Stimulated activated CD8-positive, alpha-beta memory T cell treated with anti-CD3 and anti-CD28 coated beads, Interleukin-12 subunit alpha, Interleukin-12 subunit beta, amount 100 ng/mL, for 1 hour (primary cell): ENCODE measurements at places on chromosomes 13 and 19.

DNA sequence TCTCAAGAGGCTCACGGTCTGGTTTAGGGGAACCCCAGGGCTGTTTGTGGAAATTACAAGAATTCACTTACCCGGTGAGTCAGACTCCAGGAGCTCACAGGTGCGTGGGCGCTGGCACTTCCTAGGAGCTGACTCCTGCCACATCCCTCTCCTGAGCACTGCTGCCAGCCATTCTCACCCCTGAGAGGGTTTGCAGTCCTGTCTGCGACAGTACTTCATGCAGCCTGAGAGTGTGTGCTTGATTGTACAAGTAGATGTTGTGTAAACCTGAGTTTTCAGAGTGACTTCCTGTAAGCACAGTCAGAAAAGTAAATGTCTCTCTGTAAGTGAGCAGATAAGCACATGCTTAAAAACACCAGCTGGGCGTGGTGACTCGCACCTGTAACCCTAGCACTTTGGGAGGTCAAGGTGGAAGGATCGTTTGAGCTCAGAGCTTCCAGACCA is 8.1 kb downstream of the MRPL4 start:
- DNase-seq: no peak

- DNase-seq: no peak
Observed at GRCh38 chr13:113420833-113421600, 32.3 kb downstream of the ADPRHL1 start.

DNA sequence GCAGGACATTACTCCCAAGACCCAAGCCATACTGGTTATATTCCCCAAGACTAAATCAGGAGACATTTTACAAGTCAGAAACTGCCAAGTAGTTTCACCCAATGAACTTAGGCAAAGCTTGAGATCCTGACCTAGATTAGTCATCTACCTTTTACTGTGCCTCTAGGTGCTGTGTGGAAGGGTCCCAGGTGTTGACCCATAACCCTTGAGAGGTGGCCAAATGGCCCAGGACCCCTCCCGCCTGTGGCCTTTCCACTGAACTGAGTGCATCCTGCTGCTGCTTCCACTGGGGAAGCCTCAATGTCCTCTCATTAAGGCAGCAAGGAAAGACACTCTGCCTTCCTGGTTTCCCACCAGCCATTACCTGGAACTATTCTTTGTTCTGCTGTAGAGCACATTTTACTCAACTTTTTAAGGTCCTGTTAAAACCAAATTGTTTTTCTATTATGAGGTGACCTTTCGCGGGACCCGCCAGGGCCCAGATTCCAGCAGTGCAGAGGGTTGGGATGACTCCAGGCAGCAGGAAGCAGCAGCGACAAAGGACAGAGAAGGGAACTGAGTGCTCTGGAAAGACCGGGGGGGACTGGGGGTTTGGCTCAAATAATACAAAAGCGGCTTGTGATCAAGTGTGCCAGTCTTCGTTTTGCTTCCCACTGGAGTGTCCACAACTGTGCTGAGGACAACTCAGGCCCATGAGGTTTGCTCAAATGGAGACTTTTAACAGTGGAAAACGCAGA is 27.1 kb downstream of the ANKRD10 start:
- no peak for DNase-seq

GRCh38 chr13:75383064-75383715 is 98.8 kb downstream of the TBC1D4 start:
- no peak for DNase-seq

DNA sequence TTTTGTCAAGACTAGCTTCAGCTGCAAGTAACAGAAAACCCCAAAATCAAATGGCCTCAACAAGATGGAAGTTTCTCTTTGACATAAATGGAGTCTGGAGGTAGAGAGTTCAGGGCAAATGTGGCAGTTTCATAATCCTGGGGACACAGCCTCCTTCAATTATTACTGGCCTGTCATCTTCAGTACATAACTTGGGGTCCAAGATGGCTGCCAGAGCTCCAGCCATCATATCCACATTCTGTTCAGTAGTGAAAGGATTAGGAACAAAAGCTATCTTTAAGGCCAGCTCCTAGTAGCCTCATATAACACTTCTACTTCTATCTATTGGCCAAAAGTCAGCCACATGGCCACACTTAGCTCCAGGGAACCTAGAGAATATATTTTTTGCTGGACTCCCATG is 15.0 kb upstream of the IGSF23 start:
- DNase-seq: no peak

- no peak for DNase-seq
Observed at GRCh38 chr19:35303357-35303915, 11.5 kb downstream of the MAG start.

- DNase-seq: no peak
Observed at GRCh38 chr13:90769387-90769786, 578.1 kb upstream of the MIR17HG start.

DNA sequence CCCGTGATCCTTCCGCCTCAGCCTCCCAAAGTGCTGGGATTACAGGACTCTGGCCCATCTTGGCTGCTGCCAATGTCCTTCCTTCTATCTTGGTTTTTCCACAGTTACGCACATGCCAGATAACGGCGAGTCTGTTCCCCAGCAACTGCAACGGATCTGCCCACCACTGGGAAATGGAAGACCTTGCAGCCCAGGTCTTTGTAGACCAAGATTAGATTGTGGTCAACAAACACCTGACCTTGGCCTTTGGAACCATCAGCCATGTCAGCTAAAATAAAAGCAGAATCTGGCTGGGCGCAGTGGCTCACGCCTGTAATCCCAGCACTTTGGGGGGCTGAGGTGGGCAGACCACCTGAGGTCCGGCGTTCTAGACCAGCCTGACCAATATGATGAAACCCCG is 10.4 kb upstream of the LDLR start:
- no peak for DNase-seq

GRCh38 chr19:5914946-5915781 is 1.1 kb downstream of the CAPS start:
- DNase-seq: no peak

DNA sequence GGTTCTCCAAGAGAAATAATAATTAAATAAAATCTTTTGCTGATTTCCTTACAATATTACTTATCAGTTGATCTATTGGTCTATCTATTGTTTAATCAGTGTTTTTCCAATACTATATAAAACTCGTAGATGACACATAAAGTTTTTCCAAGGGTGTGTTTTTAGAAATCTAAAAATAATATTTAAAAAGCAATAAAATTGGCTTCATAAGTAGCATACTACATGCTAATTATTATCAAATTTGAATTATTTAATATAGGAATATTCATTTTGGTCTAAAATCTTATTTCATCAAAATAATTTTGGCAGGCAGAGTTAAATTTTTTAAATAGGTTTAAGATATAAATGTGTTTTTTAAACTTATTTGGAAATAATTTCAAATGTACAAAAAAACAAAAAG is 49.4 kb upstream of the MIR17HG start:
- DNase-seq: no peak

- DNase-seq: no peak
Observed at GRCh38 chr13:36313047-36313969, 15.7 kb upstream of the CCDC169 start.

DNA sequence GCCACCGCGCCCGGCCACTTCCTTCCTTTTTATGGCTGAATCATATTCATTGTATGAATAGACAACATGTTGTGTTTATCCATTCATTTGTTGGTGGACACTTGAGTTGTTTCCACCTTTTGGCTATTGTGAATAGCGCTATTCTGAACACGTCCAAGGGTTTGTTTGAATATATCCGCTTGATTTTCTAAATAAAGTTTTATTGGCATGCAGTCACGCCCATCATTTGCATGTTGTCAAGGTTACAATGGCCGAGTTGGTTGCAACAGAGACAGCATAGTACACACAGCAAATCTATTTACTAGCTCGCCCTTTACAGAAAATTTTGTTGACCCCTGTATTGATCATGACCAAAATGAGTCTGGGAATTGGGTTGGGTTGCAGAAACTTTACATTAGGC is 43.5 kb downstream of the COLGALT1 start:
- no peak for DNase-seq

- DNase-seq: no peak
Observed at GRCh38 chr13:37905736-37906135, 36.2 kb upstream of the TRPC4 start.

- no peak for DNase-seq
Observed at GRCh38 chr19:35755550-35756376, 1.1 kb downstream of the HSPB6 start.

DNA sequence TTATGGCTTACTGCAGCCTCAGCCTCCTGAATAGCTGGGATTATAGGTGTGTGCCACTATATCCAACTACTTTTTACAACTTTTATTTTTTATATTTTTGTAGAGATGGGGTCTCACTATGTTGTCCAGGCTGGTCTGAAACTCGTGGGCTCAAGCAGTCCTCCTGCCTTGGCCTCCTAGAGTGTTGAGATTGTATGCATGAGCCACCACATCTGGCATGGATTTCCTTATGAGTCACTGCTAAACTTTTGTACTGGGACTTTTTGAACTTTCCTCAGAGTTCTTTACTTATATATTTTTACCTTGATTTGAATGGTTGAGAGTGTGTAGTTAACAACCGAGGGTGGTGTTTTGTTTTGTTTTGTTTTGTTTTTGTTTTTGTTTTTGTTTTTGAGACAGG is 33.4 kb downstream of the DNAJC3 start:
- DNase-seq: no peak

- no peak for DNase-seq
Observed at GRCh38 chr19:19081642-19082151, 17.9 kb downstream of the SLC25A42 start.

- DNase-seq: no peak
Observed at GRCh38 chr13:22455036-22455435, 725.7 kb upstream of the SGCG start.

DNA sequence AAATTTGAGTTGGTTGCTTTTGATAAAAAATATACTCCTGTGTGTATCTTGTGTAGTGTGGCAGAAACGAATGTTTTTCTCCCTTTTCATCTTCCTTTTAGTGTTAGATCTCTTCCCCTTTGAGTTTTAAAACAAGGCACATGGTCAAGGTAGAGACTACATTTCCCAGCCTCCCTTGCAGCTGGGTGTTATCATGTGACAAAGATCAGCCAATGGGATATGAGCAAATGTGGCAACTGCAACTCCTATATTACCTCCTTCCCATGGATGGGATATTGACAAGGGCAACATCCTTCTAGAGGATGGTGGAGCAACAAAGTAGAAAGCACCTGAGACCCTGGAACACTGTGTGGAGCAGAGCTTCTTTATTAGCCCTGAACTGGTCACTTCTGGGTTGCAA is 42.4 kb downstream of the ADGRE3 start:
- no peak for DNase-seq

DNA sequence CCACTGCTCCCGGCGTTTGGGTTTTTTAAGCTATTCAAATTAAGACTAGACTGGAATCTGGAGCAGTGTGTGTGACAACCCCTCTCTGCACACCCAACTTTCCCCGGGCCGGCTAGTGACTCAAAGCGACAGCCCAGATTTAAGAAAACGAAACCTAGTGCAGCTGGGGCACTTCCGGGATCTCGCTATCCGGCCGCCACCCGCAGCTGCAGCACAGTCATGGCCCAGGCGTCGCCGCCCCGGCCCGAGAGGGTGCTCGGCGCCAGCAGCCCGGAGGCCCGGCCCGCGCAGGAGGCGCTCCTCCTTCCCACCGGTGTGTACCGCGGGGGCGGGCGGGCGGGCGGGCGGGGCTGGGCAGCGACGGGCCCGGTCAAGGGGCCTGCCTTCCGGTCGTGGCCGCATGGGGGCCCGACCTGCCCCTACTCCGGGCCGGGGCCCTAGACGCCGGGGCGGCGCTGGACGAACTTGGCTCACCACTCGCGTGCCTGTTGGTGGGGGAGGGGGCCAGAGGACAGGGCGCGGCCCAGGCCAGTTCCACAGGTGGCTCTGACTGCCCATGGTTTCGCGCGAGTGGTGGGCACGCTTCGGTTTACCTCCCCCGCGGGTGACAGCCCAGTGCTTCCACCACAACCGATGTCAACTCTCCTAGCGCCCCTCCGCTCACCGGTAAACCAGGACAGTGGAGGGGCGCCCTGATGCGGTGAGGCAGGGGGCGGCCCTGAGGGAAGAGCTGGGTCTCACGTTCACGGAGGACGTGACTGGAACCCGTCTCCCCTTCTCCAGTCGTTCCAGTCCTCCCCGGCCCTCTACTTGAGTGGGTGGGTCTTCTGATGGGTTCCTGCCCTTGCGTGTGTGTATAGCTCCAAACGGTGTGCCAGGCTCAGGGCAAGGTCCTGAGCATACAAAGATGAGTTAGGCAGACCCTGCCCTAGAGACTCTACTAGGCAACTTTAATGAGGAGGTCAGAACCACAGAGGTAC is at the start of gene PHF11:
Gene PHF11 (plus strand): TSS at position 171 of the 980 bp plus-strand sequence. CDS start 49 bp downstream, at position 220.
- peak; percentile 73 for DNase-seq

- no peak for DNase-seq
Observed at GRCh38 chr13:113897161-113897560, 33.3 kb upstream of the GAS6 start.

DNA sequence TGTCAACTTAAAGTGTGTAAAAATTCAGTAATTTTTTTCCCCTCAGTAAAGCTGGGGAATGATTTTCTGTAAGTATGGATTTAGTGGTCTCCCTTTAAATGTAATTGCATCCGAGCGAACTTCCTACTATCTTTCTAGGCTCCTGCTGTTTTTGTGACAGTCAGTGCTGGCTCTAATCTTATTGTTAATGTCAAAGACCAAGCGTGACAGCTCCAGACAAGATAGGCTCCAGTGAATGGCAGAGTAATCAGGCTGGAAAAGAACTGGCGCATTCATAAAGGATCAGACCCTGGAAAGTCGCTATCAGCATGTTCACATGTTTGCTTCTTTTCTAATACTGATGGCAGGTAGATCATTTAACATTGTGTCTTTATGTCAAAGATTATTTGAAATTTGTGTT is 908.0 kb upstream of the ATXN8OS start:
- no peak for DNase-seq

DNA sequence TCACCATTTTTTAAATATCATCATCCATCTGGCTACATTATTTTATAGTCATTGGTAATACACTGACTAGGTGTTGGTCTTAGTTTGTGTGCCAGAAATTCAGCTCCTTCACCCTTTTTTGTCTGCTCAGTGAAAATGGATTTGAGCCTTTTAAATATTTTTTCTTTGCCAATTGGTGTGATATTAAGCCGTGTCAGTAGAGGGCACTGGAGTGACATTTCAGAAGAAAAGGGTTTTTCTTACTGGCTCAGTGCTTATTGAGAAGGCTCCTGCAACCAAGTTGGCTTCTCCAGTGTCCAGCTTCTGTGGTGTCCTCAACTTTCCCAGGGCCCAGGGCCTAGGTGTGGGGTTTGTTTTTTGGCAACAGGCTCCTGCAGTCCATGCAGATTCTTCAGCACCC is 546.6 kb downstream of the DACH1 start:
- no peak for DNase-seq

DNA sequence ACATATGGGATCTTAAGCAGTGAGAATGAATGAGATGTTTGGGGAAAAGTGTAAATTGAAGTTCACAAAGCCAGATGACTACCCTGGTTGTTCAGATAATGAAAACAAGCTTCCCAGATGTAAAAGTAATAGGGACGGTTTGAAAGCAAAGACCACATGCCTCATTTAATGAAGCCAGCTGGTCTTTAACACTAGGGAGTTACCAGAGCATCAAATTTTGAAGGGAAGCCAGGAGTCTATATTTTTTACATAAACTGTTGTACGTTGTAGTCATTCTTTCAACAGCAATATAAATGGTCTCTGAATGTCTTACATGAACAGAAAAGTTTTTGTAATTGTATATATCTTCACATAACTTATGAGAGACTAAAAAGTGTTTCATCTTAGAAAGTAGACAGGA is 2604.5 kb upstream of the PCDH20 start:
- no peak for DNase-seq
